ENCODE measurements at places on chromosomes 7 and 10. TPM values are rescaled to one million over a fixed set of nuclear protein-coding genes. Genes with fewer than 3 reads are reported as not detected.

SEPTIN14 gene
- not detected for polyA plus RNA-seq

- DNase-seq = no peak
Observed at GRCh38 chr10:98167191-98167590, 32.7 kb downstream of the R3HCC1L start.

- no peak for DNase-seq
Observed at GRCh38 chr10:7819121-7819460, 786 bp downstream of the TAF3 start.

DNA sequence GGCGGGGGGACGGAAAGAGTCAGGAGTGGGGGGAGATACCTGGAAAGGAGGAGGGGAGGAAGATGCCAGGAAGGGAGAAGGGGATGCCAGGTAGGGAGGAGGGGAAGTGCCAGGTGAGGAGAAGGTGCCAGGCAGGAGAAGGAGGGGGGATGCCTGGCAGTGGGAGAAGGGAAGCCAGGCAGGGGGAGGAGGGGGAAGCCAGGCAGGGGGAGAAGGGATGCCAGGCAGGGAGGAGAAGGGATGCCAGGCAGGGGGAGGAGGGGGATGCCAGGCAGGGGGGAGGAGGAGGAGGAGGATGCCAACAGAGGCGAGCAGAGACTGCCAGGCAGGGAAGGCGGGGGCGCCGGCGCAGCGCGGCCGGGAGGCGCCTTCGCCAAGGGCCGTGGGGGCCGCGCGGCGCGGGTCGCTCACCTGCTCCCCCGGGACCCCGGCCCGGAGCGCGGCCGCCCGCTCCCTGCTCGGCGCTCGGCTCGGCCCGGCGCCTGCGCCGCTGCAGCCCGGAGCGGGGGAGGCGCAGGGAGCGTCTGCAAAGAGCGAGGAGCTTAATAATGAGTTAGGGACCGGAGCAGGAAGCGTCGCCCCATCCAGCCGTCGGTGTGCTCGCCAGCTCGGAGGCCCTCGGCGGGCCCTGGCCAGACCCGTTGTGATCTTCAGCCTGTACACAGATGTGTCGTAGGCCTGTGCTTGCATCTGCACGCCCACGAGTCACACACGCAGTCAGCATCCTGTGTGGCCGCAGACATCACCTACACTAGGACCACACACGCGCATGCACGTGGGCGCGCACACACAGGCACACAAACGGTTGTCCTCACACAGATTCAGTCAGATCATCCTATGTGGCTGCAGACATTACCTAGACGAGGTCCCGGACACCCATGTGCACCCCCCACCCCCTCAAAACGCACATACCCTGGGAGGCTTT is 28.4 kb upstream of the SMARCD3 start:
- DNase-seq = no peak

DNA sequence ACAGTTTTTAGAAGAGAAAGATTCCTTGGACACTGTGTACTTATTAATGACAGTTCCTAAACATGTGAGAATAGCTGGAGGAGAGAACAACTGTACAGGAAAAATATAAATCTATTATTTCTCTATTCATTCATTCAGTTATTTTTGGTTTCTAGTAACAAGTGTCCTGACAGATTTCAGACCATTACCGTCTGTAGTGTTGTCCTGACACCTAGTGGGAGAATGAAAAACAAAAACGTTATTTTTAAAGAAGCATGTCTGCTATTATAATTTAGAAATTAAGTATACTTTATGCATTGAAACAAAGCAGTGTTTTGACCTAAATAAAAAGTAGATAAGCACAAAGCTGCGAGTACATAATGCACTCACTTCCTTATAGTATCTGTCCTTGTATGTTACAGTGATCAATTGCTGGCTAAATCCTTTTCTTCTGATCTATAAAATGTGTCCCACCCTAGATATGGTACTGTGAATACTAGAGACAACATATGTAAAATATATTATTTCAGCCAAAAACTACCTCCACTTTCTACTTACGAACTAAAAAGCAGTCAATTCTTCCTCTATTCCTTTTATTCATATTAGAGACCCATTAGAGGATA is 575.6 kb downstream of the ARL4A start:
- DNase-seq = no peak

DNA sequence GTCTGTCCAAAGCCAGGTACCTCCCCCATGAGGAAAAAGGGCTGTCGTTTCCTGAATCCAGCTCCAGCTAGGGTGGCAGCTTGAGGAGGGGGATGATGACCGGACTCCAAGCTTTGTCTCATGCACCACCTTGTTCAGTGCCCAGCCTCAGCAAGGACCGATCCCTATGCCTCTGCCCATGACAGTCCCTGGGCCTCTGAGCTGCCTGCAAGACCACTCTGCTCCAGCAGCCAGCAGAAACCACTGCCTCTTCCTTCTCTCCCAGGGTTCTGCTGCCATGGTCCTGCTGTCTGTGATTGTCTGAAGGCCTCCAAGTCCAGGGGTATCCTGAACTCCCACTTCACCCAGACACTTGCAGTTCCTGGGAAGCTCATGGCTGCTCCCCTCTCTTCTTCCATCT is 21.3 kb upstream of the GDF10 start:
- no peak for DNase-seq

CYP3A4 gene
- polyA plus RNA-seq = not detected

GRID1 gene
- polyA plus RNA-seq = 0.03 TPM

EN2 gene
- polyA plus RNA-seq = 0.09 TPM

GRM8 gene
- polyA plus RNA-seq = not detected

ITPRID1 gene
- not detected for polyA plus RNA-seq

GRCh38 chr7:70259502-70259901 is 661.2 kb downstream of the AUTS2 start:
- no peak for DNase-seq
